Right ventricle myocardium inferior (tissue), 1 donor: ENCODE measurements at places on chromosomes 6 and 20. TPM values are rescaled to one million over a fixed set of nuclear protein-coding genes. Genes with fewer than 3 reads are reported as not detected.

DNA sequence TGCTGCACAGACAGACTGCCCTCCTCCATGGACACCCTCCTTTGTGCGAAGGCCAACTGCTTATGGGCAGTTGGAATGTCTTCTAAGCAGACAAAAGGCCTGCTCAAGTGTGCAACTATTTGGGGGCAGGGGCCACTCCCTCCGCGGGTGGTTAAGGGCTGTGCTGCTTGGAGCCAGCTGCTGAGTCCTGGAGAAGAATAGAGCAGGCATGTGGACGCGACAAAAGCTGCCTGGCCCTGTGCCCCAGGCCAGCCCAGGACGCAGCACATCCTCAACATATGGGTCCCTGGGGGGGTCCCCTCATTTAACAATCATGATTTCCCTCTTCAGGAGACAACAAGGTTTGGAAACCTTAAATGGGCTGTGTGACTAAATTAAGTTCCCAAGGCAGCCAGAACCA is 45.5 kb upstream of the ENTPD6 start:
- DNase-seq = no peak

DNA sequence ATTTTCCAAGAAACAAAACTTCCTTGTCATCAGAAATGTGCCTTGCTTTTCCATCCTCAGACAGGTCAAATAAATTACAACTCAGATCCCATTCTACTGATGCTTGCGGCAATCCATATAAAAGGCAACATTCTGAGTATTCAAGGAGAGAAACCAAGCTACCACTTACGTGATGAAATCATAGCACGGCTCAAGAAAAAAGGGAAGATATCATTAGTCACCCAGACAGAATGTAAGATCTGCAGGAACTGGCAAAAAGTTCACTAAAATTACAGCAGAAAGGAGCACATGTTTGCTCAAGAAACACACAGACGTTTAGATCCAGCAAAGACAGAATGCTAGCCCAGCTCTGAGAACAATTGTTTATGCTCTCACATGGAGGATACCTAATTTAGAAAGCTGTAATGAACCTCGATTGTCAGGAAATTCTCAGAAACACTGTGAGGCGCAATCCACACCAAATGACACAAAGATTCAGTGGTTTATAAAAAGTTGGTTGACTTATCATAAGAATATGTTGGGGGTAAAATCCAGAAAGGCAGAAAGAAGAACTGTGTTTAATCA is 304.2 kb downstream of the ADGRG6 start:
- DNase-seq = no peak

GRCh38 chr20:62907384-62908317 is 18.7 kb downstream of the DIDO1 start:
- DNase-seq = no peak

DNA sequence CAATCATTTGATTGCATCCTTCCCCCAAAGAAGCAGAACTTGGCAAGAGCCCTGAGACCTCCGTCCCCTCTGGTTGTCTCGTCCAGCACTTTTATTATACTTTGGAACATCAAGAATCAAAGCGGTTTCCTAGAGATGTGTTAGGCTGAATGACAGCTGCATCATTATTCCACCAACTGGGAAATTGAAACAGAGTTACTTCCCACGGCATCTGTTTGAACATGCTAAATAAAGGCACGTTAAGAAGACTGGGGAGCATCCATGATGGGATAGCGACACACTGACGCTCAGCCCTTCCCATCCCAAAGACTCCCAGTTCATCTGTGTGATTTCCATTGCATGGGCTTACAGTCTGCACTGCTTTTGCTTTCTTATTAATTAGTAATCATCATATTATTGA is 147.8 kb downstream of the TBC1D7 start:
- no peak for DNase-seq

DNA sequence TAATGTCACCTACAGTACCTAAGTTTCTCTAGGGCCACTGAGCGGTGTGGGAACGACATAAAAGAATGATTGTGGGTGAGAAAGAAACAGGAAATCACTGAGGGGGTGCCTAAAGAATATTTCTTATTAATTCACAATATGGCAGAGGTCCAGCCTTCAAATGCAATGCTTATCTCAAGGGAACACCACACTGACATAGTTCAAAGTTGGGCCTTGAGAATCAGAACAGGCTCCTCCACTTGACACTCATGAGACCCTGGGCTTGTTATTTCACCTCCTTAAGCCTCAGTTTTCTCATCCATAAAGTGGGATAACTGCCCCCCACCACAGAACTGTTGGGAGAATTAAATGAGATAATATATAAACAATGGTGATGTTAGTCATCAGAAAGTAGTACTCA is 40.4 kb upstream of the ARHGAP18 start:
- DNase-seq = no peak

- no peak for DNase-seq
Measured at GRCh38 chr20:31551163-31552081, 37.2 kb downstream of the HM13 start.

DNA sequence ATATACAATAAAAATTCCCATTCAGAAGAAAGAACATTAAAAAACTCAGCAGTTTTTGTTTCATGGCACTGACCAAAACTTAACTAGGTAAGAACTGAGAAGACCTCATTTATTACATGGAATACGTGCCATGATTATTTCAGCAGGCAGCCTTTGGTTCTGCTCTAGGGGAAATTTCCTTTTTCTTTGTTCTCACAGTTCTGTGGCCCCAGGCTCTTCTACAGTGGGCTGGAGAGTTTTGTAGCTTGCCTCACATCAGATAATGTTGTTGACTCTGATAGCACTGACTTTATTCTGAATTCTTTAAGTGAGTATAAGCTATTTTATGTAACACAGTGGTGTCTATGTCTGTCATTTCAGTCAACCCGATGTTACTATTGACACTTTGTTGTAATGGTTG is 844.3 kb downstream of the TBC1D32 start:
- DNase-seq = no peak

DNA sequence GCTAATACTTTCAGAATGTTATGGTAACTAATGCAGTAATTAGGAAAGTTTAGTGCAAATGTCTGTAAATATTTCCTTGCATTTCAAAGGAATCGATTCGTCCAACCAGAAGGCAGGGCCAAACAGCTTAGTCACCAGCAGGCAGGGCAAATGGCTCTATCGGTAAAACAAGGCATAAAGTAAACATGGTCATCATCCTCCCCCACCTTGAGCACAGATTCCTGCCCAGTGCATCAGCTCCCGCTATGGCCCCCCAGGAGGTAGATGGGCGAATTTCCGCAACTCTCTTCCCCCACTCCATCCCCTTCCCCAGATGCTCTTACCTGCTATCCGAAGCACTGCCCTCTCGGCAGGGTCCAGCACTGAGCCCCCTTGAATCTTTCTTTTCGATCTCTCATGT is 103.8 kb upstream of the BEND6 start:
- no peak for DNase-seq

Gene SIRPG
- not detected for total RNA-seq

DNA sequence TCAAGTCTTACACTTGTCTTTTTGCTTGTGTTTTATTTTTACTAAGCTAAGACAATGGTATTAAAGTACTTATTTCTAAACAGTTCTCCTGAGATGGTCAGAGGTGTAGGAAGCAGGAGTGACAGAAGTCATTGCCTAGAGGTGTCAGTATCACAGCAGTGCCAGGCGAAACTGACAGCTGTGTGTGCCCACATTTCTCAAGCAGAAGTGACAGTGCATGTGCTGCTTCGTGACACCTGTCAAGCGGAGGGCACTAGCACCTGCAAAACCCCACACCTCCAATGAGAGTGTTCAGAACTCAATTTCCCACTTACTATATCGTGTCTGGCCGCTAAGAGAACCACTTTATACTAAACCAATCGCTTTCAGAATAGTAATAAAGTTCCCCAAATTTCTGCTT is 82.8 kb downstream of the SLC23A2 start:
- no peak for DNase-seq

Gene TCF21
- 5.2 TPM for total RNA-seq

- DNase-seq = no peak
Measured at GRCh38 chr20:56361900-56362299, 3.1 kb downstream of the FAM210B start.

- DNase-seq = peak; percentile 93
Measured at GRCh38 chr6:149648148-149649145, at the start of gene KATNA1. Gene KATNA1 (minus strand): TSS chr6:149648714. CDS start chr6:149638547, 10,167 bp downstream.

GRCh38 chr6:106564476-106564875 is 64.8 kb downstream of the RTN4IP1 start:
- no peak for DNase-seq

DNA sequence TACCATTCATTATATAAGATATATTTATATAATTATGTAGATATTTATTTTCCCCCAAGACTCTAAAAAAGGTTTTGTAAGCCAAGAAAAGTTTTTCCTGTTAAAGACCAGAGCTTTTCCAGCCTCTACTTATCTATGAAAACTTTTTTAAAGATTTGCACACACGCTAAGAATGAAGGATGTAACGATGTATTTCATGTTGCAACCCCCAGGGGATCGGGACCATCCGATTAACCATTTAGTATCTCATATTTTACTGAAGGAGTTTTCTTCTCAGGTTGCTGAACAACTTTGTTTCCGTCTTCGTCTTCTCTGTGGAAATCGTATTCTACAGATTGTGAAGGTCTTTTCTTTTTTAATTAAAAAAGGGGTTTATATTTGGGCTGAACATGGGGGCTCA is 70.0 kb upstream of the SASH1 start:
- no peak for DNase-seq

Gene MYCT1
- total RNA-seq = 17.6 TPM

- DNase-seq = no peak
Measured at GRCh38 chr20:1696521-1697209, 39.1 kb upstream of the SIRPG start.
